Stimulated activated CD8-positive, alpha-beta memory T cell treated with anti-CD3 and anti-CD28 coated beads, Interleukin-12 subunit alpha, Interleukin-12 subunit beta, amount 100 ng/mL, for 1 hour (primary cell): ENCODE measurements at places on chromosomes 6 and 20.

DNA sequence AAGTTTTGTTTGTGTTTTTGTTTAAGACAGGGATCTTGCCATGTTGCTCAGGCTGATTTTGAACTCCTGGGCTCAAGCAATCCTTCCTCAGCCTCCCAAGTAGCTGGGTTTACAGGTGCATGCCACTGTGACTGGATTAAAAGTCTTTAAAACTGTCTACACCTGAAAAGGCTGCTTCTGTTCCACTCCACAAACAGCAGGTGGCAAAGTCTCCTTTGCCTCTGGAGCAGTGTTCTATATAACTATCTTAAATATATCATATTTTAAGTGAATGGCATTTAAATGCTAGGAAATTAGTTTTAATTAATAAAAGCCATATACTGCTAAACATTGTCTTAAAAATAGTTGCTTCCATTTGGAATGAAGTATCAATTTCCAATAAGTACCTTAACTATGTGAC is 89.2 kb upstream of the BCLAF1 start:
- DNase-seq, result no peak

- DNase-seq, result no peak
Observed at GRCh38 chr20:12936524-12936923, 72.2 kb upstream of the SPTLC3 start.

- no peak for DNase-seq
Observed at GRCh38 chr6:105292689-105293339, 110.1 kb downstream of the PREP start.

DNA sequence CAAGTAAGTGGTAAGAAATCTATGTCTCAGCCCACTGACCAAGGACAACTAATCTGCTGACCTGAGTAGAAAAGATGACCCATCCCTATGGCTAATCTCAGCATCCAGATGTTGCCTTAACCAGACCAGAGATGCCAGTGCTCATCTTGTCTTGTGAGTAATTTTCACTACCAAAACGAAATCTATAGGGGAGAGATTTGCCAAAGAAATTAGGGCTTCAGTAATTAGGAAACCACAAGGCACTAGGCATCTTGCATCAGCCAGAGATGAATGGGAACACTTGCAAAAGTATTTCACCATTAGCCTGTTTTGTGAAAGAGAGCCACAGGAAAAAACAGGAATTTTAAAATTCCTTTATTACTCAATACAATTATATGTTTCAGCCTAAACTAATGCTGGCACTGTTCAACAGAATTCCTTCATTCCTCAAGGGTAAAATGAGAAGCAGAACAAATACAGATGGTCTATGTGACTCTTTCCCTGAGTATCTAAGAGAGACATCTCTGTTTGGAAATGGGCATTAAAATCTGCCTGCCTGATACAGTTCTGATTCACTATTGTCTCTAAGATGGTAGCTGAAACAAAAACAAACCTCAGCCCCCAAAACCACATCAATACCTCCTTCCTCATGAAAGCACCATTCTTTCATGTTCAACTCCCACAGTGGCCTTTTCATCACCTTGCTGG is 87.8 kb downstream of the GMDS start:
- DNase-seq, result no peak

GRCh38 chr6:87701344-87701675 is 723 bp downstream of the AKIRIN2 start:
- DNase-seq, result no peak

DNA sequence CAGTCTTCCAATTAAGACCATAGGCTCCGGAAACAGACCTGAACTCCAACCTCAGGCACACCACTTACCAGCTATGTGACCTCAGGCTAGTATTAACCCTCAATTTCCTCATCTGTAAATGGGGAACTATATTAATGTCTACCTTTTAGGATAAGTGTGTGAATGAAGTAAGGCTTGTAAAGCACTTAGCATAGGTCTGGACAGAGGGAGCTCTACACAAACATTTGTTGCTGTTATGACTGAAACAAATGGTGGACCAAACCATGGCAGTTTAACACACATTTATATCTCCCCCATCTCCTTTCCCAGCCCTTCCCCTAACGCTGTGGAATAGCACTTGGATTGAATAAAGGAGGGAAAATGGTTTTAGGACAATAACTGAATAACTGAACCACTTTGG is 48.7 kb downstream of the TSHZ2 start:
- no peak for DNase-seq

- DNase-seq, result no peak
Observed at GRCh38 chr6:45386501-45386900, 8.8 kb upstream of the SUPT3H start.

- no peak for DNase-seq
Observed at GRCh38 chr6:151900256-151900655, 92.8 kb downstream of the ESR1 start.

- DNase-seq, result no peak
Observed at GRCh38 chr6:100300221-100300736, 164.4 kb downstream of the SIM1 start.

GRCh38 chr6:120899932-120900331 is 434.3 kb downstream of the TBC1D32 start:
- no peak for DNase-seq

- no peak for DNase-seq
Observed at GRCh38 chr20:51494241-51495110, 48.0 kb downstream of the NFATC2 start.

DNA sequence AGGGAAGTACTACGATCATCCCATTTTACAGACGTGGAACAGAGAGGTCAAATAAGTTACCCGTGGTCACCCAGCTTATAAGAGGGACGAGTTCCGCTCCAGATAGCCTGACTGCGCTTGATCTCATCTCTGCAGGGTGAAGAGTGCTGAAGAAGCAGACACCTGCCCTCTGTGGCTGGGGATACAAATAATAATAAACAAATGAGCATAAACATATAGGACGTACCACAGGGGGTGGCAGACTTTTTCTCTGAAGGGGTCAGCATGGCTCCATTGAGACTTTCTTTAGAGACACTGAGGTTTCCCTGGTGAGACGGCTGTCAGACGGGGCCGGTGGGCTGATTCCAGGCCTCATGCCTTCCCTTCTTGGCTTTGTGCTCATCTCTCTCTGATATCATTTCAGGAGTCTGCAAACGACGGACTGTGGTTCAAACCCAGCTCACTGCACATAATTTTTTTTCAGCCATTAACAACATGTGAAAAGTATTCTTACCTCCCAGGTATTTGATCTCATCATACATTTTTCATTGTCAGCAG is 47.1 kb downstream of the IRF4 start:
- DNase-seq, result no peak

GRCh38 chr6:101740631-101741030 is 347.1 kb downstream of the GRIK2 start:
- DNase-seq, result no peak

DNA sequence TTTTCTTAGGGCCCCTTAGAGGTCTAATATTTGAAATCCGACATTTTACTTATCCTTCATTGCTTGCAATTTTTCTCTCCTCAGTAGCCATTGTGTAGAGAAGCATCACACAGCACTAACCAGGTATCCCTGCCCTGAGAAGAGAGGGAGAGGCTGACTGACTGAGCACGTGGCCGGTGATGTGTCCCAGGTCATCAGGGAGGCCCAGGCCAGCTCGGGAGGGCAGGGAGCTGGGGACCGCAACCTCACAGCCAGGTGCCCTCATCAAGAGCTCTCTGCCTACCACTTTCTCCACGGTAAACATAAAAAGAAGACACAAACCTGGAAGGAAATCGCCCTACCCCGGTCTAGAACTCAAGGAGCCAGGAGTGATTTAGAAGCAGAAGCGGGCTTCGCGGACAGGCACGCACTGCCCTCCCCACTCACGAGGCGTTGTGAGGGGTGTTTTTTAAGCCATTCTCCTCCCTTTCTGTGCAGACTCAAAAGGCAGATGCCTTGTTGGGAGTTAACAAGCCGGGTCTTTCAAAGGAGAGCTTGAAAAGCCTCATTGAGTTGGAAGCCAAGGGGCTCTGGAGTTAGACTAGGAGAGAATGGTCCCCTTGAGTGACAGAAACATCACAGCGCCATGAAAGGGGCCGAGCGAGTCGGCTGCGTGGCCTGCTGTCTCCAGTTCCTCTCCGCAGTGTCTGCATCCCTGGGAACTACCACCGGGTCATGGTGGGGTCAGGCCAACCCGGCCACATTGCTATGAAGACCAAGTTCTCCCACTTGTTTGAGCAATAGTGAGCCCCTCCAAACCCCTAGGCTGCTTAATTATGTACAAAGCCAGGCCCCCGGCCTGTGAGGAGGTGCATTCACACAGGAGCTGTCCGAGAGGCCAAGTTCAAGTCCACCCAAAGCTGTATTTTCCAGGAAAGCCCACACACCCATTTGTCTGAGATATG is 285.4 kb downstream of the CDH4 start:
- DNase-seq, result no peak

DNA sequence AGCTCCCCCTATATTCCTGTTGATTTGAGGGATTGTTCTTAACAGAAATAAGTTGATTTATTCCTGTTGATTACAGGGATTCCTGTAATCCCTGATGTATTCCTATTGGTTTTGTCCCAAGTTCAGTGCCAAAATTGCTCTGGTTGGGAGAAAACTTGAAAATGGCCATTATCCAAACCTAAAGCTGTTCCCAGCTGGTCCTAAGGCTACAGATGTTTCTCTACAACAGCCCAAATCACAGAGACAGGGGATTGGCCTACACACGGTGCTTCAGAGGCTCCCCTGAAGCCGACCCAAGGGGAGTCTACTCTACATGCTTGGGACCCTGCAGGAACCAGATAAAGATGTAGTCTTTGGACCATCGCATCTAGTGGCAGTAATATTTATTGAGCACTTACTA is 99.0 kb upstream of the AKAP12 start:
- no peak for DNase-seq

DNA sequence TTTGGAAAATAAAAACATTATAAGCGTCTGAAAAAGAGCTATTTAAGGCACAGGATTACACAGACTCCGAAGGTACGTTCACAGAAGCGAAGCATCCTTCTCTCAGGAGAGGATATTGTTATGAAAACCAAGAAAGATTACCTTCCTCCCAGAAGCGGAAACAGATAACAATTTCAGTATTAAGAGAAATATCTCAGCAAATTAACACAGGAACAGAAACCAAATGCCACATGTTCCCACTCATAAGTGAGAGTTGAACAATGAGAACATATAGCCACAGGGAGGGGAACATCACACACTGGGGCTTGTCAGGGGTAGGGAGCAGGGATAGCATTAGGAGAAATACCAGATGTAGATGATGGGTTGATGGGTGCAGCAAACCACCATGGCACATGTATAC is 109.7 kb downstream of the CDK19 start:
- DNase-seq, result no peak

- DNase-seq, result no peak
Observed at GRCh38 chr6:105270511-105270910, 90.7 kb upstream of the POPDC3 start.

GRCh38 chr6:8499540-8499939 is 64.2 kb upstream of the SLC35B3 start:
- DNase-seq, result no peak

GRCh38 chr6:41757931-41758640 is 10.9 kb upstream of the PGC start:
- no peak for DNase-seq

- DNase-seq, result no peak
Observed at GRCh38 chr6:27213544-27214125, 33.9 kb upstream of the PRSS16 start.

DNA sequence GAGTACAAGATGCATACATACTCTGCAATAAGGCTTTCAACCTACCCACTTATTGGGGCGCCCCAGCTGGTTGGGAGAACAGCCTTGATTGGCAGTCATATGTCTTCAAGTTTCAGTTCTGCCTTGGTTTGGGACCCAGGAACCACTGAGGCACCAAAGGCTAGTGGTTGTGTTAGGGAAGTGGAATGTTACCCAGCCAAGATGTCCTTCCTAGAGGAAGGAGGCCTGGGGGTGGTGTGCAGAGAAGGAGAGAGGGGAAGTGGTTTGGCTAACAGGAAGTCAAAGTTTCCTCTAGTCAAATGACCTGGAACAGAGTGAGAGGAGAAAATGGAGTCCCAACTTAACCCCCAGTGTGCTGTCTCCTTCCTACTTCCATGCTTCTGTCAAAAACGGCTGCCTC is 59.4 kb downstream of the CD164 start:
- no peak for DNase-seq

DNA sequence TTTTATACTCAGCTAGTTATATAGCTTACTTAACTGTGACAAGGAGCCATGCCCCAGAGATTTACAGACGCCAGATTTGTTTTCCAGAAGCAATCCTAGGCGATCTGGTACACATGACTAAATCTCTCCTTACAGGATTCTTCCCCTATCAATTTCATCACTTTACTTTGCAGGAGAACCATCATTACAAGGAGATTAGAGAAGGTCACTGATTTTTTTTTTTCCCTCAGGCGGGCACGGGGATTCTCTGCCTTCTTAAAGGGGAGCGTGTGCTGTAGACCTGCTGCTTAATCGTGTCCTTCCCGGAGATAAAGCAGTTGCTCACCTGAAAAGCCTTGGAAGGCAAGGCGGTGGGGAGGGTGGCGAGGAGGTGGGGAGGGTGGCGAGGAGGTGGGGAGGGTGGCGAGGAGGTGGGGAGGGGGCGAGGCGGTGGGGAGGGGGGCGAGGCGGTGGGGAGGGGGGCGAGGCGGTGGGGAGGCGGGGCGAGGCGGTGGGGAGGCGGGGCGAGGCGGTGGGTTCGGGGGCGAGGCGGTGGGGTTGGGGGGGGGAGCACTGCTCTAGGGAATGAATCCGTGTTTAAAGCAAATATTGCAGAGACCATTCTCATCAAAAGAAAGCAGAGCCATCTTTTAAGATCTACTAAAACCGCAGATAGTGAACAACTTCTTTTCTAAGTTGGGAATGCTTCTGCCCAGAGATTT is 14.3 kb upstream of the MRAP2 start:
- no peak for DNase-seq

DNA sequence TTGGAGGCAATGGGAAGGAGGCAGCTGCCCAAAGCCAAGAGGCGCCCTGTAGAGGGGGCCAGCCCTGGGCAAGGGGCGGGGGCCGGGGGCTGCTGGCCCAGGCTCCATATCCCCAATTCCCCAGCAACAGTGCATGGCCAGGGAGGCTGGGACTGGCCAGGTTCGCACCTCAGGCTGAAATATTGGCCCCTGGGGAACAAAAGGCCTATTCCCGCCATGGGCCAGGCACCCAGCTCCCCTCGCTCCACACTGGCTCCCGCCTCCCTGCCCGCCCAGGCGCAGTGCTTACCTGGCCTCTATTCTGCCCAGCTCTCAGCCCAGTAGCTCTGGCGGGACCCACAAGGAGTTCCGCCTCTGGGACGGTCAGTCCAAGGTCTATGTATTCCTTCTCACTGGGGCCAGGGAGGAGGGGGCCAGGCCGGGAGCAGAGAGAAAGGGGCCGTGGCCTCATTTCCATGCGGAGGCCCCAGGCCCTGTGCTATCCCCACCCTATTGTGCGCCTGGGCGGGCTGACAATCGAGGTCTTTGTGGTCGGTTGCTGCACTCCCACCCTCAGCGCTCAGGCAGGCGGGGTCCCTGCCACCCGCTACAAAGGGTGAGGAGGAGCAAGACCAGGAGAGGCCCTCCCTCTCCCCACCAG is 42.3 kb downstream of the YTHDF1 start:
- DNase-seq, result no peak

- DNase-seq, result no peak
Observed at GRCh38 chr6:169046021-169046420, 207.6 kb downstream of the THBS2 start.

DNA sequence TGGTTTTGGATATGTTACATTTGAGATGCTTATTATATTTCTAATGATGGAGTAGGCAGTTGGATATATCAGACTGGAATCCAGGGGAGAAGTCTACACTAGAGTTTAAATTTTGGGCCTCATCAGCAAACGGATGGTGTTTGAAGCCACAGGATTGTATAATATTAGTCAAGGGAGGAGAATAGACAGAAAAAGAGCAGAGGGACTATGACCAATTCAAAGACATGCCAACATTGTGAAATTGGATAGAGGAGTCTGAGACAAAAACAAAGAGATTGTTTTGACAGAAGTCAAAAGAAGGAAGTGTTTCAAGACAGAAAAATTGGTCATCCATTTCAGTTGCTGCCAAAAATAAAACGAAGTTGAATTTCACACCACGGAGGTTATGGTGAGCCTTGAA is 66.5 kb downstream of the NOX3 start:
- DNase-seq, result no peak
